ENCODE measurements at places on chromosomes 1 and 21.

DNA sequence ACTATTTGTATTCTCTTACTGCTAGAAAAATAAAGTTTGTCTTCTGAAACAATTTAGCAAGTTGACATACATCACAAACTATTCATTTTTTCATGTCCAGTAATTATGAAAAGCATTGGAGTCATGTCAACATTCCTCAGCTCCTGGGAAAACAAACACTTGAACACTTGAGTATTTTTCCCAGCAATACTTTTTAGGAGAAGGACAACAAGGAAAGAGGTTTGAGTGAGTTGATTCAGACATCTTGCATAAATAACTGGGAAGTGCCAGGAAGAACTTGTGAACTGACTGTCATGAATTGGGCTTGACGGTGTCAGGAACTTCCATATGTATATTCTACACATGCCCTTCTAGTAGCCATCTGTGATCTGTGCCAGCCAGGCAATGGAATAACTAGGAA, 195.6 kb downstream of the HMCN1 start:
- no peak for DNase-seq

GRCh38 chr1:29396438-29397255, 160.3 kb downstream of the PTPRU start:
- no peak for DNase-seq

- no peak for DNase-seq
Measured at GRCh38 chr1:107047602-107048001, 8.9 kb upstream of the PRMT6 start.

- DNase-seq, result no peak
Measured at GRCh38 chr1:233738396-233738795, 124.5 kb downstream of the KCNK1 start.

DNA sequence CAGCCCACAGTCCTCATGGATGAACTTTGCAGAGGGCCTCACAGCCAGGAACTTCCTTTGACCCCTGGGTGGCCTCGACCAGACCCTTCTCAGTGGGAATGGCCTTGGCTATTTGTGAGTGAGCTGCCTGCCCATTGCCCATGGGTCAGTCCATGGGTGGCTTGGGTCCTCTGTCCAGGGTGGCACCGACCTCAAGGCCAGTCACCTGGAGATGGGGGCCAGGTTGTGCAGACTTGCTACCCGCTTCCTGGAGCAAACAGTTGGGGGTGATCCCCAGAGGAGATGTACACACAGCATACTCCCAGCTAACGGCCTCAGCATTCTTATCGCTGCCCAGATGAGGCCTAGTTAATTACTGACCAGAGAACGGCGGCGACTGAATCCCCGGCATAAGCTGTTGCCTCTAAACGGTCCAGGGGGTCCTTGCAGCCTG, 23.1 kb upstream of the IFNLR1 start:
- DNase-seq, result no peak

DNA sequence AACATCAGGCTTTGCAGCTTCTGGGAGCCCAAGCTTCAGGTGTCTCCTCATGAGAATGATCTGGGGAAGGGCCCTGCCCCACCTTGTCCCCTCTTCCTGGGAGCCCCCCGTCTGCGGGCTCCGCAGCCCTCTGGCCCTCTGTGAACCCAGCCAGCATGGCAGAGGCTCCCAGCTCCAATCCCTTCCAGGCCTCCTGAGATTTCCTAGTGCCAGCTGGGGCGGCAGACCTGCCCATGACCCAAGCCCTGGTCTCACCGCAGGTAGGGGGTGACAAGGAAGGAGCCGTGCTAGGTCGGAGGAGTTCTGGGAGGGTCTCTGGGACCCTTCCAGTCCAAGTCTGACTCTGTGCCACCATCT, 7.7 kb downstream of the PLEKHG5 start:
- no peak for DNase-seq

- no peak for DNase-seq
Measured at GRCh38 chr1:119637710-119638109, 10.4 kb downstream of the ZNF697 start.

DNA sequence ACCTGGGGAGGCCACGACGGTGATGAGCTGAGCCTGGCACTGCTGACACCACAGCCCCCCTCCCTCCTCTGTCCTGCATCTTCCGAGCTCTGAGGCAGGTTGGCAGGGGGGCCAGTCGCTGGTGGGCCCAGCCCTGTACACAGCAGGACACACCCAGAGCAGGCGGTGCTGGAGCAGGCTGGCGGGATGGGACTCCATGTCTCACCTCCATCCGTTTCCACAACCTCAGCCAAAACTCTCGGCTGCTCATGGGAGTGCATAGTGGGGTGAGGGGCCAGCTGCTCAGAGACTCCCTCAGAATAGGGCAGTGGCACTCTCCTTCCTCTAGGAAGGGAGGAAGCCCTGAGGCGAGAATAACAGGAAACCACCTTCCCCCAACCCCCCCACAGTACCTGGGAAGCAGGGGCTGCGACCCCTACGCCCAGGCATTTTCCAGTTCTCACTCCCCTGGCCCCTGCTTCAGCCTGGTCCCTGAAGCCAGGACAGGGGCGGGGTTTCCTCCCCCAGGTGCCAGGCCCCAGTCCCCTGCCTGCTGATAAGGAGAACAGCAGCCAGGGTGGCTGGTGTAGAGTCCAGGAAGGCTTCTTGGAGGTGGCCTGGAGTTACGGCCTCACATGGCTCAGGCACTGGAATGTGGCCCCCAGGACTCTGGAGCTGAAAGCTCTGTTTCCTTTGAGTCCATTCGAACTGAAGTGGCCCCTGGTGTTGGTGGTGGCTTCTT, 3.2 kb upstream of the IBA57 start:
- DNase-seq, result no peak

GRCh38 chr21:46297338-46298271, 11.5 kb downstream of the YBEY start:
- no peak for DNase-seq

DNA sequence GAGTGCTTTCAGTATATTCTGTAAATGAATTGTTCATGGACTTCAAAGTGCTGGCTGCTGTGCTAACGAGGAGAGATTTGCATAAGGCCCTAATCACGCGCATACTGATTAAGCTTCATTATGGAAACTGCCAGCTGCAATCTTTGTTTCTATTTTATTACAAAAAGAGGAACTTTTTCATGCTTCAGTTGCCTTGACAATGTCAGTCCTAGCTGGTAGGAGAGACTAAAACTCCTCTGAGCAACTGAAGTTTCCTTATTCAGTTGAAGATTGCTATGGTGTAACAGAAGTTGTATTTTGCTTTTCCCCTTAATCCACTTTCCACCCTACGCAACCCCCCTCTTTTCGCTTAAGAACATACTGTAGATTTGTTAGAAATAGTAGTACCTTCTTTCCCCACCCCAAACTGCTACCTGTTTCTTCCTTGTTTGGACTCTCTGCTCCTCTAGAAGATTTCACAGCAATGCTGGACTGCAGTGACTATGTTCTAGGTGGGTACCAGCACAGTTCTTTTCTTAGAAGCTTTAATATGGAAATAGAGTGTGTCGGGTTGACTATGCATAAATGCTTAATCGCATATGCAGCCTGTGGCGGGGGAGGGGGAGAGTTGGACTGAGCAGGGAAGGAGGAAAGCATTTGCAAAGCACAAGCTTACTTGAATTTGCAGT, 108.3 kb downstream of the POU2F1 start:
- DNase-seq, result no peak

DNA sequence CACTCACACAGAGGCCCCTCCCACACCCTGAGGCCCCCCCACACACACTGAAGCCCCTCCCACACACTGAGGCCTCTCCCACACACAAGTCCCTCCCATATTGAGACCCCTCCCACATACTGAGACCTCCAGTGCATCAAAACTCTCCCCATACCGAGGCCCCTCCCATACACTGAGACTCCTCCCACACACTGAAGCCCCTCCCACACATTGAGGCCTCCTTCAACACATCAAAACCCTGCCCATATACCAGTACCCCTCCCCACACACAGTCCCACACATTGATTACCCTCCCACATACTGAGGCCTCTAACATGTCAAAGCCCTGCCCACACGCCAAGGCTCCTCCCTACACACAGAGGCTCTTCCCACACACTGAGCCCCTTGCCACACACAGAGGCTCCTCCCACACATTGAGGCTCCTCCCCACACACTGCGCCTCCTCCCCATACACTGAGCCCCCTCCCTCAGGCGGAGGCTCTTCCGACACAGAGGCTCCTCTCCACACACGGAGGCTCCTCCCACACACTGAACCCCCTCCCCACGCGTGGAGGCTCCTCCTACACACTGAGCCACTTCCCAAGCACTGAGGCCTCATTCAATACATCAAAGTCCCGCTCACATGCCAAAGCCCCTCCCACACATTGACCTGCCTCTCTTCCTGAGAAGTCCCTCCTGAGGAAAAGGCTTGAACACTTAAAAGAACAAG, 392.3 kb downstream of the CAMTA1 start:
- DNase-seq, result no peak

DNA sequence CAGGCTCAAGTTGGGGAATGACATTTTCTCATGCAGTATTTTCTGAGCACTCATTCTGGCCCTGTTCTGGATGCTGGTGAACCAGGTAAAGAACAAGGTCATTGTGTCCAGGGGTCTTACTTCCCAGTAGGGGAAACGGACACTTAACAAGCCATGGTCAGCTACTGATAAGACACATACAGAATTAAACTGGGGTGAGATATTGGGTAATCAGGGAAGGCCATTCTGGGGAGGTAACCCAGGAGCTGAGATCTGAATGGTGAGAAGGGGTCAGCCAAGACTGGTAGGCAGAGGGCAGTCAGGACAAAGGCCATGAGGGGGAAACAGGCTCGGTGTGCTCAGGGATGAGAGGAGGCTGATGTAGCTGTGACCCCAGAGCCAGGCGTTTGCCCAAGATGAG, 45.8 kb downstream of the RPS6KA1 start:
- DNase-seq, result no peak

GRCh38 chr1:2803931-2804627, 2.6 kb upstream of the TTC34 start:
- no peak for DNase-seq

- no peak for DNase-seq
Measured at GRCh38 chr1:3695326-3696217, 43.3 kb downstream of the TP73 start.

GRCh38 chr1:87928623-87929022, 599.9 kb downstream of the LMO4 start:
- DNase-seq, result no peak

DNA sequence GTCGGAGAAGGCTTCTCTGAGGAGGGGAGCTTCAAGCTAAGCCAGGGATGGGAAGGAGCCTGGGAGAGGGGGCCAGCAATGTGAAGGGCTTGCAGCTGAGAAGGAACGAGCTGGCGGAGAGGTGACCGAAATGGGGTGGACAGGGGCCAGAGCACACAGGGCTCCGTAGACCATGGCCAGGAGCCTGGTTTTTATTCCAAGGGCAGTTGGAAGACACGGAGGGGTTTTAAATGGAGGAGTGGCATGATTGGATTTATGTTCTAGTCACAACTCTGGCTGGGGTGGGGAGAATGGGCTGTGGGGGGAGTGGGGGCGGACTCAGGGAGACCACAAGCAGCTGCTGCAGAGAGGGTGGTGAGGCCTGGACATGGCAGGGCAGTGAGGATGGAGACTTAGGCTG, 5.1 kb upstream of the EPS8L3 start:
- DNase-seq, result no peak

GRCh38 chr21:14878971-14879370, 185.8 kb downstream of the NRIP1 start:
- no peak for DNase-seq

DNA sequence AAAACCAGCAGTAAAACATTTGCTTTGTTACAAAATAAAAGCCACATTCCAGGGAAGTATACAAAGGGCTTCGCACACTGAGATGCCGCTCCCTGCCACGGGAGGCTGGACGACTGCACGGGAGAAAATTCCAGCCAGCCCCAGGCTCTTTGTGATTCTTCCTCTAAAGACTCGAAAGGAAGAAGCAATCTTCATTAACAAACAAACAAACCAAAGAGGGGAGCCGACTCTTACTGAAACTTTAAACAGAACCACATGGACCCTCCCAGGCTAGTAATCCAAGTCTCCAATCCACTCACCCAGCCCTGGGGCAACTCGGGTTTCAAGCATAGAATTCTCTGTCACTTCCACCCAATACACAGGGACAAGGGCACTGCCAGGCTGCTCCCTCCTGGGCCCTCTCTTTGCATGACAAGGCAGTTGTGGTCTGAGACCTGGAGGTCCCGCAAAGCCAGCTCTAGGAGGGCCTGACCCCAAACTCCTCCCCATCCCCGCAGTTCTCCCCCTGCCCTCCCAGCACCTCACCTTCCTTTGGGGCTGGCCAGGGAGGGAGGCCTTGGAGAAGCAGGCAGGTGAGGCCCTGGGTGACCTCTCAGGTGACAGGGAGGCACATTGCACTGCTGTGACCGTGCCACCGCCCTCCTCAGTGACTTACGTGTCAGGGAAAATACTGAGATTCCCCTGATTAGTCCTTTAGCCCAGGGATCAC, 26.6 kb upstream of the COL18A1 start:
- no peak for DNase-seq

- DNase-seq, result no peak
Measured at GRCh38 chr1:68808351-68808750, 311.5 kb upstream of the DEPDC1 start.

- DNase-seq, result no peak
Measured at GRCh38 chr21:27244352-27244751, 277.5 kb upstream of the ADAMTS5 start.

GRCh38 chr1:29354511-29355098, 118.3 kb downstream of the PTPRU start:
- DNase-seq, result no peak

DNA sequence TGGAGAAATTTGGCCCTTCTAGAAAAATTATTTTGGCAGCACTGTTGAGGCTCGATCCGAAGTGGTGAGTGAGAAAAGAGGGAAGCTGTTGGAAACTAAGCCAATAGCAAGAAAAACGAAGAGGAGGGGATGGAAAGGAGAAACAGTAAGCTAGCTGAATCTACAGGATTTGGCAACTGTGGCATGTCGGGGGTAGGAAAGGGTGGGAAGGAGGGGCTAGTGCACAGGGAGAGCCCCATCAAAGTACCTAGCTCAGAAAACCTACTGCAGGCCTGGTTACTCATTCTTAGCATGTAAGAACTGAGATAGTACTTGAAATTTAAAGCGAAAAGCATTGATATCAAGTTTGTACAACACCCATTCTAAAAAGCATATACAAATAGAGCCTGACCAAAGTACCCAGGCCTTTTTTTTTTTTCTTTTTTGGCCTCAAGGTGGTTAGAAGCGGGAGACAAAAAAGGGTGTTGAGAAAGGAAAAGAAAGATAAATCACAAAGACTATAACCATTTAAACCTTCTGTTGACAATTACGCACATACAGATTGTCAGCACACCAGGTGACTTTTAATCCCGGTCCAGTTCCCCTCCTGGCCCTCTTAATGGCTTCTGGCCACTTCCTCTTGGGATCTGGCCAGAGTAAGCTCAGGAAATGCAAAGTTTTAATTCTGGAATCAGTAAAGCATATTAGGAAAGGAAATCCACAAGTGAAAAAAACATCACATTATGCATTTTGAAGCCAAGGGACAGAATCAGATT, 50.4 kb downstream of the SLC16A1 start:
- no peak for DNase-seq

GRCh38 chr1:14843525-14843924, 245.0 kb downstream of the KAZN start:
- no peak for DNase-seq

- DNase-seq, result no peak
Measured at GRCh38 chr1:89605692-89606091, 27.2 kb upstream of the LRRC8C start.

- DNase-seq, result no peak
Measured at GRCh38 chr1:76186554-76187170, 112.1 kb downstream of the ST6GALNAC3 start.

- no peak for DNase-seq
Measured at GRCh38 chr1:6660415-6661049, 35.9 kb downstream of the THAP3 start.

Data from activated CD8-positive, alpha-beta memory T cell treated with anti-CD3 and anti-CD28 coated beads for 4 hours (primary cell).